ENCODE measurements at places on chromosomes 6 and 20.

GRCh38 chr6:165841153-165841558 is 178.1 kb upstream of the PDE10A start:
- H3K27ac ChIP-seq = no peak overlapping the region
- no peak for DNase-seq
- no peaks in the 10 kb centered on the region for H3K36me3 ChIP-seq
- no peak overlapping the region for H3K4me3 ChIP-seq
- peaks cover 44% of the 10 kb centered on the region for H3K27me3 ChIP-seq

DNA sequence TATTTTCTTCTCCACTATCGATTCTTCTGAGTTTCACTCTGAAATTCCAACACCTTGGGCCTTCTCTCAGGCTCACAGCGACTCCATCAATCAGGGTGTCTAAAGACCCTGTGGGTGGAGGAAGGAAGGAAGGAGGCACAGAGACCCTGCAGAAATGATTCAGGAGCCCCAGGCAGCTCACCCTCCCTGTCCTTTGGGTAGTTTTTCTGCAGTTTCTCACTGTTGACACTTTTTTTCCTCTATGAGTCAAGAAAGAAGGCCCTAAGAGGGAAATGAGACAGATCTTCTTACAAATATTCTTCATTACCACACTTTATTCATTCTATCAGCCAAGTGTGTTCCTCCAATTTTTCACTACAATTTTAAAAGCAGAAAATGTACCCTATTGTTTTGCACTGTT is 34.2 kb upstream of the TBXT start:
- H3K4me3 ChIP-seq = no peak overlapping the region
- no peak overlapping the region for H3K27ac ChIP-seq
- H3K4me1 ChIP-seq = no peaks in the 10 kb centered on the region
- no peaks in the 10 kb centered on the region for H3K36me3 ChIP-seq
- H3K27me3 ChIP-seq = peaks cover 57% of the 10 kb centered on the region

- H3K4me1 ChIP-seq = no peaks in the 10 kb centered on the region
- DNase-seq = no peak
- H3K36me3 ChIP-seq = no peaks in the 10 kb centered on the region
- H3K27ac ChIP-seq = no peak overlapping the region
Observed at GRCh38 chr6:163254341-163254835, 160.1 kb upstream of the QKI start.

GRCh38 chr6:115932481-115932880 is 128.2 kb downstream of the FRK start:
- no peaks in the 10 kb centered on the region for H3K4me1 ChIP-seq
- no peaks in the 10 kb centered on the region for H3K27me3 ChIP-seq
- DNase-seq = no peak

DNA sequence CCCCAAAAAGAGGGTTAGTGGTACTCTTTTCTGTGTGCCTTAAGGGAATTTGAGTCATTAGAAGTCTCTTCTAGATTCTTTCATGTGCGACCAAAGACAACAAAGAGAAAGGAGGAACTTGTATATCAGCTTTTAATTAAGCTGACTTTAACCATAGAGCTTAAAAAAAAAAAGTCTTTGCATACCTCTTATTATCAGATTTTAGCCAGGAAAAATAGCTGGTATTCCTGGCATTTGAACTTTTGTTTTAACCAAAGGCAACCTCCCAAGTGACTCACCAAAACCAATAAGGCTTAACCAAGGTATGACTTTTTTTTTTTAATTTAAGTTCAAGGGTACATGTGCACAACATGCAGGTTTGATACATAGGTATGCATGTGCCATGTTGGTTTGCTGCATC is 375.0 kb downstream of the CDC5L start:
- no peaks in the 10 kb centered on the region for H3K36me3 ChIP-seq
- no peak overlapping the region for H3K27ac ChIP-seq

- peaks cover 36% of the 10 kb centered on the region for H3K36me3 ChIP-seq
- peaks cover 20% of the 10 kb centered on the region for H3K4me1 ChIP-seq
- H3K27ac ChIP-seq = no peak overlapping the region
- no peak overlapping the region for H3K4me3 ChIP-seq
Observed at GRCh38 chr6:24648276-24648675, 2.3 kb upstream of the KIAA0319 start.

DNA sequence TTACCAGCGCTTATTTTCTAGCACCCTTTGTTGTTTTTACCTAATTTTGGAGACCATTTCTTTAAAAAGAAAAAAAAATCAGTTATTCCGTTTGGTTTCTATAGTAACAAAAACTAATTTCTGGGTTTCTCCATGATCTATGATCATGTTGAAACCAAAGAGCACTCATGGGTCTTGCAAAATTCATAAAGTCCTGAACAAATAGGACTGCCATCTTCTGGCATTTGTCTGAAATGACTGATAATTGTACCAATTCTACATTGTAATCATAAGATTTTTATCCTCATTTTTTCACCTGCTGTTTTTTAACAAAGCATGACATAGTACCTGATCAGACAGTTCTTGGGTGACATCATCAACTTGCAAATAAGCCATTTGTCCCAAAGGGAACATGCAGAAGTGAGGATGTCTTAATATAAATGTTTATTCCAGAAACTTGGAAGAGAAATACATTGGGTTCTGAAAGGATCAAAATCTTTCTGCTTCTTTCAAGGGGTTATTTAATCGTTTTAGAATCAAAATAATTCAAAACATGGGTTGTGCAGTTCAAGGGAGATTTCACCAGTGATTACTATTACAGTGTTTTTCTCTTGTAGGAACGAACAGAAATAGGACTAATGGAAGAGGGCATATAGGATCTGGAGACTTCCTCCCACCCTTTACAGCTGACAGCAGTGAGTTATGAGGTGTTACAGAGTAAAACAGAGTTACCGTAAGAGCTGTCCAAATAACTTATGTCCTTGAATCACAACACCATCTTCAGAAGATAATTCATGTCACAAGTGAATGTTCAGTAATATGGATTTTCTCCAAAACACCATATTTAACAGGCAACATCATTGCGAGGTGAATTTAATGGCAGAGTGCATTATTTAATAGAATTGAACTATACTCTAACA is 87.1 kb upstream of the GJE1 start:
- H3K27me3 ChIP-seq = peaks cover 32% of the 10 kb centered on the region
- H3K4me1 ChIP-seq = no peaks in the 10 kb centered on the region
- DNase-seq = no peak
- no peaks in the 10 kb centered on the region for H3K36me3 ChIP-seq
- H3K4me3 ChIP-seq = no peak overlapping the region

GRCh38 chr6:6090861-6091607 is 84.3 kb upstream of the NRN1 start:
- peaks cover 35% of the 10 kb centered on the region for H3K27me3 ChIP-seq
- peaks cover 2% of the 10 kb centered on the region for H3K36me3 ChIP-seq
- H3K4me3 ChIP-seq = no peak overlapping the region
- no peak overlapping the region for H3K27ac ChIP-seq
- no peak for DNase-seq

DNA sequence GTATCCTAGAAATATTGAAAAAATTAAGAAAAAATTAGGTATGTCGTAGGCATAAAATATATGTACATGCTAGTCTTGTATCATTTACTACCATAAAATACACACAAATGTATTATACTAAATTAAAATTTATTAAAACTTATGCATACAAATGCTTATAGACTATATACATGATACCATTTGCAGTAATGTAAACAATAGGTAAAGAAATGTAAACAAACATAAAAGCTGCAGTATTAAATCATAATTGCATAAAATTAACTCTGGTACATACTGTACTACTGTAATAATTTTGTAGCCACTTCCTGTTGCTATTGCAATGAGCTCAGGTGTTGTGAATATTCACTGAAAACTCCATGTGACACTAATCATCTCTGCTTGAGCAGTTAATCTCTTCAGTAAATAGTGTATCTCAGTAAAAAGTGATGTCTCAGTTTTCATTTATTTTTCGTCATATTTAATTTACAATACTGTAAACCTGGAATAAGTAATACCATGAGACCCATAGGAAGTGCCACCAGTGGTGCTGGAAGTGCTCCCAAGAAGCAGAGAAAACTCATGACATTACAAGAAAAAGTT is 29.3 kb downstream of the RALGAPB start:
- peaks cover 45% of the 10 kb centered on the region for H3K36me3 ChIP-seq
- no peak for DNase-seq
- no peak overlapping the region for H3K27ac ChIP-seq
- no peaks in the 10 kb centered on the region for H3K27me3 ChIP-seq

GRCh38 chr6:134254118-134254517 is 63.8 kb downstream of the SGK1 start:
- H3K4me1 ChIP-seq = peaks cover 12% of the 10 kb centered on the region
- no peaks in the 10 kb centered on the region for H3K27me3 ChIP-seq
- H3K27ac ChIP-seq = no peak overlapping the region
- DNase-seq = no peak

GRCh38 chr6:147577488-147577887 is 69.0 kb downstream of the SAMD5 start:
- H3K27me3 ChIP-seq = no peaks in the 10 kb centered on the region
- peaks cover 2% of the 10 kb centered on the region for H3K36me3 ChIP-seq
- H3K4me1 ChIP-seq = no peaks in the 10 kb centered on the region
- no peak for DNase-seq
- no peak overlapping the region for H3K27ac ChIP-seq

- H3K27me3 ChIP-seq = no peaks in the 10 kb centered on the region
- no peaks in the 10 kb centered on the region for H3K36me3 ChIP-seq
- DNase-seq = no peak
- no peak overlapping the region for H3K27ac ChIP-seq
- H3K4me1 ChIP-seq = peaks cover 8% of the 10 kb centered on the region
- no peak overlapping the region for H3K4me3 ChIP-seq
Observed at GRCh38 chr6:139277161-139277560, 14.6 kb downstream of the TXLNB start.

DNA sequence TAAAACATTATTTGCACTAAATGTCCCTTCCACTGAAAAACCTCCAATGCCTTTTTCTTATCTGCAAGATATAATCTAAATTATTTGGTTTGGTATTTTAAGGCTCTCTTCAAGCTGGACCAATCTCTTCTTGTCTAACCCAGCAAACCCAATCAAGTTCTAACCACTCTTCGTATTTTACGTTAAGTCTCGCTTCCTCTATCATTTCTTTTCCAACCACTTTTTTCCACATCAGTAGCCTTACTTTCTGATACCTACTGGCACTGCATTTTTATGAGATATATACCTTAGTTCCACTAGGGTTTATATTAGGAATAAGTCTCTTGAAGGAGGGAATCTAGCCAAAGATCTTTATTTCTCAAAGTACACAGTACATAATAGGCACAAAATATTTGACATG is 19.1 kb downstream of the FBXL4 start:
- peaks cover 36% of the 10 kb centered on the region for H3K4me1 ChIP-seq
- H3K27ac ChIP-seq = no peak overlapping the region
- no peak for DNase-seq
- peaks cover 15% of the 10 kb centered on the region for H3K36me3 ChIP-seq

DNA sequence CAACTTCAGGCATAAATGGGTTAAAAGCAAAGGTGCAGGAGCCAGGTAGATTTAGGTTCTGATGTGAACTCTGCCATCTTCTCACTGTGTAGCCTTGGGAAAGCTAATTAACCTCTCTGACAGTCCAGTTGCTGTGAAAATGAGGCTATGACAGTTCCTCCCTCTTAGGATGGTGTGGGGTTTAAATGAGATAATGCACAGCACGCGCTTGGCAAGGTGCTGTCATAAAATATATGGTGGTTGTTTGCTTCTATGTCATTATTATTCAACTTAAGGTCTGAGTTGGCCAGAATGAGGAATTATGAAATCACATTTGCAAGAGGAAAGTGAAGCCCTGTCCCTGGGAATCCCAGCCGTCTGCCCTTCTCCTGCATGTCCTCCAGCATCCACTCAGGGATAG is 15.5 kb upstream of the BCAS1 start:
- H3K4me1 ChIP-seq = peaks cover 9% of the 10 kb centered on the region
- H3K27ac ChIP-seq = no peak overlapping the region
- H3K27me3 ChIP-seq = peaks cover 12% of the 10 kb centered on the region
- no peak overlapping the region for H3K4me3 ChIP-seq
- H3K36me3 ChIP-seq = no peaks in the 10 kb centered on the region
- DNase-seq = no peak

- DNase-seq = no peak
- no peaks in the 10 kb centered on the region for H3K27me3 ChIP-seq
- H3K4me3 ChIP-seq = no peak overlapping the region
- no peaks in the 10 kb centered on the region for H3K4me1 ChIP-seq
- no peak overlapping the region for H3K27ac ChIP-seq
- no peaks in the 10 kb centered on the region for H3K36me3 ChIP-seq
Observed at GRCh38 chr6:139271056-139271455, 20.7 kb downstream of the TXLNB start.

- H3K4me1 ChIP-seq = no peaks in the 10 kb centered on the region
- no peaks in the 10 kb centered on the region for H3K36me3 ChIP-seq
- peaks cover 27% of the 10 kb centered on the region for H3K27me3 ChIP-seq
- H3K4me3 ChIP-seq = no peak overlapping the region
Observed at GRCh38 chr20:56933331-56933698, 304.2 kb downstream of the TFAP2C start.

GRCh38 chr20:63941282-63942081 is 14.7 kb downstream of the UCKL1 start:
- peak overlapping the region; percentile 43 for H3K4me3 ChIP-seq
- H3K4me1 ChIP-seq = peaks cover 23% of the 10 kb centered on the region
- peaks cover 28% of the 10 kb centered on the region for H3K36me3 ChIP-seq
- peak; percentile 43 for DNase-seq

DNA sequence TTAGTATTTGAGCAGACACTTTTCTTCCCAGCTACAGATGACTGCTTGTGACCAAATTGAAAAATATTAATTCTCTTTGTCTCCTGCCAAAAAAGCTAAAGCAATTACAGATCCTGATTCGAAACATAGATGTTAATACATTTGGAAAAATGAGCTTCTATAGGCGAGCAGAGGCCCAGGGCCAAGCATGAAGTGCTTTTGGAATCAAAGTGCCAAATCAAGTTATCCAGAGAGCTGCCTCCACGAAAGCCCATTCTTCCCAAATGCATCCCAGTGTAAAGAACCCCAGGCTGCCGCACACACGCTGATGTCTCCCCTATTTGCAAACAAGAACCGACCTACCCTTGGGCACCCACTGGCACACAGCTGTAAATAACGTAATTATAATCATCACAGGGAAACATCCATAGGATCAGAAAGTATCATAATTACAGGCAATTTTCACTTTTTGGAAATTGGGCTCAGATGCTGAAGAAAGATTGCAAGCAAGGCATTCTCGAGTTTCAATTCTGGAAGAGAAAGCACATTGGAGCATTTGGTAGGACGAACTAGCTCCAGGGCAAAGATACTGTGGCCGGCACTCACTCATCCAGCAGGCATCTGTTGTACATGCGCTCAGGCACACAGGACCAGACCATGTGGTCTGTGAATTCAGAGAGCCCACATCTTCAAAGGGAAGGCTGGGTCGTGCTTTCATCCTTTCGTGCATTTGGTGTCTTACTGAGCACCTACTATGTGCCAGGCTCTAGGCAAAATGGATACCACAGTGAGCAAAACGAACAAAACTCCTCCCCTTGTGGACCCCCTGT is 45.9 kb downstream of the BMP7 start:
- no peak overlapping the region for H3K4me3 ChIP-seq
- no peak for DNase-seq
- H3K27me3 ChIP-seq = peaks cover 31% of the 10 kb centered on the region
- H3K4me1 ChIP-seq = no peaks in the 10 kb centered on the region
- H3K27ac ChIP-seq = no peak overlapping the region

All from central memory CD8-positive, alpha-beta T cell (primary cell).